ENCODE measurements at places on chromosomes 16 and 17.

- no peak for DNase-seq
Measured at GRCh38 chr17:45144199-45145034, 3.9 kb upstream of the HEXIM1 start.

DNA sequence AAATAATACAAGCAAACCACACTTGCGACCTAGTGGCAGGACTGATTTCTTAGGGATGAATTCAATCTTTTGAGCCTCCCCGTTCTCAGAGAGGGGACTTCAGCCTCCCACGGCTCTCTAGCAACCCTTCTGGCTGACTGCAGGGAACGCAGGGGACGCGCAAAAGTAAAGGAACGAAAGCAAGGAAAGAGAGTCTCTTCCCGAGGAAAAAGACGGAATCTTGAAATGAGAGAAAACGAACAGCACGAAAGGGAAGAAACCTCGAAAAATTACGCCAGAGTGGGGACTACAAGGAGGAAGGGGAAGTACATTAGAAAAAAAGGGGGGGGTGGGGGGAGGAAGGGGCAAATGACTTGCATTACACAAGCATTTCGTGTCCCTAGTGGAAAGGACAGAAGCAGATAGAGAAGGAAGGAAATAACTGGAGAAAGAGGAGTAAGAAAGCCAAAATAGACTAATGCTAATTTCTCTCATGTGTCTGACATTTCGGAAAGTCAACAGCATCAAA, 1.2 kb downstream of the GRB2 start:
- peak; percentile 57 for DNase-seq

DNA sequence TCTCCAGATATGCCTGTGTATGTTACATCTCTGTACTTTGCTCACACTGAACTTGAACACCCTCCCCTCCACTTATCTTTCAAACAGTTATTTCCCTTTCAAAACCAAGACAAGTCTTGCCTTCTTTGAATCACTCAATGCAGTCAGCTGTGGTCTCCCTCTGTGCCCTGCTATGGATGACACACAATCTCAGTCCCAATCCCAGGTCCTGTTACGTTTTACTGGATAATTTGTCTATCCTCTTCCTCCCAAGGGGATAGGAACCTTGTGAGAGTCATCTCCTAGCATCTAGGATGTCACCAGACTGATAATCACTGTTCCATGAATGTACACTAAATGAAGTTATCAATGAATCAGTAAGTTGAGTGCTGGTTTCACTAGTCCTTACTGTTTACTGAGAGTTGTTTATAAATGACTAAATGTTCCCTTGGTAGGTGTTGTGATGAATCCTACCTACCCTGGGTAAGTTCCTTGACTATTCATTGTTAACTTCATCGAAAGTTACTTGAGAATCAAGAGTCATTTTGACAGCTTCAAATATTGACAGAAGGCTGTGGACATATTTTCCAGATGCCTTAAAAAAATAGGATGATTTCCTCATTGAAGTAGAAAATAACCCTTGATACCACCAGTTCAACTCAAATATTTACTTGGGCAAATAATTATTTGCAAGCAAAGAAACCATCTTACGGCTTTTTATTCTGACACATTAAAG, 244.9 kb downstream of the PRKCA start:
- no peak for DNase-seq

DNA sequence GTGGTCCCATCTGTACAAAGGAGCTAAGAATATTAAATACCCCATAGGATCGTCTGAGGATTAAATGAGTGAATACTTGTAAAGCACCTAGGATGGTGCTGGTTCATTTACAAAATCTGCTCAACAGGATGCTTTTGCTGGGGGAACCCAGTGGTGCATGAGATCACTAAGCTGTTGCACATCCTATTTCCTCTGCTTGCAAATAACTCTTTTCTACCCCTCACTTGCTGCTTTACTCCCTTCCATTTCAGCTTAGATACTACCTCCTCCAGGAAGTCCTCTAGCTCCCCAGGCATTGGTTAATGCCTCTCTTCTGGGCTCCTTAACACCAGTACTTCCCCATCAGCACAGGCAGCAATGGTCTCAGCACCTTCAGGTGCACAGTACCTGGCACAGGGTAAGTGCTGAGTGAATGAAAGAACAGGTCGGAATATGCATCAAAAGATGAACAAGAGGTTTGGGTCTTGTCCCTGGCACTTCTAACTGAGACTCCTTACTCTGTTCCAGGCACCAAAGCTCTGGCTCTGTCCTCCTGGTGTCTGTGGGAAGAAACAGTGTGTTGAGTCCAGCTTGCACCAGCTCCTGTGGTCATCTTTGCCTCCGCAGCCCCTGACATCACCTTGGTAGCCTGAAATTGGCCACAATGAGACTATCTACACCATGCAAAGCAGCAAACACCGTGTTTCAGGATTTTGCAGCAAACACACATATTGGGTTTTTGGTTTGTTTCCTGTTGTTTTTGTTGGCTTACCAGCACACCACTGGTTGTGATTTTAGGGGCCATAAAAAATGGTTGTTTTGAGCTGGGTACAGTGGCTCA, 24.1 kb upstream of the IL21R start:
- DNase-seq, result no peak

DNA sequence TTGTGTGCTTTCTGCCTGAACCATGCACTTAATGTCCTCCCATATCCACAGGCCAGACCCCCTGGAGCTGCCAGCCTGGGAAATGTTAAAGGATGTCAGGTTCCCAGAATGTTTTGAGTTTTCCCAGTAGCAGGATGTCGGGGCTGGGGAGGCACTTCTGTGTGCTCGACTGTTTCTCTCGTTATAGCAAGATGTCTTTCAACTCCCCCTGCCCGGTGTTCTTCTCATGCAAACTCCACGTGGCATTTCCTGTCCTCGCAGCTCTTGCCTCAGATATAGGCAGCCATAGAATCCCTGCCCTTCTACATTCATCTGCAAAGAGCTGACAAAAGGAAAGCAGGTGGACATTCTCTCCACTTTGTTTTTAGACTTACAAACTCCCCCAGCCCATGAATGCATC, 457.2 kb upstream of the CDH11 start:
- no peak for DNase-seq

- no peak for DNase-seq
Measured at GRCh38 chr17:73643001-73643851, 1.0 kb downstream of the SDK2 start.

DNA sequence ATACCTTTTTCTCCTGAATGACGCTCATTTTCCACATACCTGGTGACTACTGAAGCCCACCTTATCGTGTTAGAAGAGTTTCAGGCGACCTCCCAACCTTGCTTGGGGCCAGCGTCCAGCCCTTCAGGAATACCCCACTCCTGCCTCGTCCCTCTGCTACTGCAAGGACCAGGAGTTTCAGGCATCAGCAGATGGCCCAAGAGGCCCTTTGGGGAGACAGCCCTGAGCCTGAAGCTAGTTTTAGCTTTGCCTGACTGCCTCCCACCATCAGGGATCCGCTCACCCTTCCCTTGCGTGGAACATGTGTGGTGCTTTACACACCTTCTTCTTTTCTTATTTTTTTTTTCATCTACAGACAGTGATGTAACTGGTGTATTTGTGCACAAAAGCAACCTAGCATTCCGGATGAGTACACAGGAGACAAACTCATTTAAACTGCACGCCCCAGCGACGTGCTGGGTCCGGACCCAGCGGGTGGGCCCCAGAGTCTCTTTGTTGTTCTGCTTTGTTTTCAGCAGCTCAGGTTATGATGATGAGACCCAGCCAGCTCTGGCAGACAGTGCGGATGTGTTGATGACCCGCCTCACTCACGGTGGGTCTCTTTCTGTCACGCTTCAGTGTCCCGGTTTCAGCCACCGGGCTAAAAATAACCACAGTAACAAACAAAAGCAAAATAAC, 242.4 kb downstream of the C16orf95 start:
- DNase-seq, result no peak

GRCh38 chr17:27560668-27561067, 70.3 kb upstream of the LGALS9 start:
- DNase-seq, result no peak

DNA sequence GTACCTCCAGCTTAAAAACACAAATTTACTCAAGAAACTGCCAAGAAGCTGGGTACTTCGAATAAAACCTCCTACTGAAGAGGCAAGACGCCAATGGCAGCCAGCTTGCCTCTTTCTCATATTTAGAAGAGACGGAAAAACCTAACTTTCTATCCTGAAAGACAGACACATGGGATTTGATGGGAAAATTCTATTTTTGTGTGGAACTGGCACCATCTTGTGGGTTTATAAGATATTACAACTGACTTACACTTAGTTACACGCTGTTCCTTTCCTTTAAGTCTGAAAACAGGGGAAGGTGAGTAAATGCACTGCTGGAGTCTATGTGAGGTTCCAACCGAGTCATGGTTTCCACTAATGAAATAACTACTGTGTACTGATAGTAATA, 10.3 kb downstream of the ZNF18 start:
- DNase-seq, result no peak

- no peak for DNase-seq
Measured at GRCh38 chr17:8089728-8090127, 2.2 kb upstream of the ALOX12B start.

DNA sequence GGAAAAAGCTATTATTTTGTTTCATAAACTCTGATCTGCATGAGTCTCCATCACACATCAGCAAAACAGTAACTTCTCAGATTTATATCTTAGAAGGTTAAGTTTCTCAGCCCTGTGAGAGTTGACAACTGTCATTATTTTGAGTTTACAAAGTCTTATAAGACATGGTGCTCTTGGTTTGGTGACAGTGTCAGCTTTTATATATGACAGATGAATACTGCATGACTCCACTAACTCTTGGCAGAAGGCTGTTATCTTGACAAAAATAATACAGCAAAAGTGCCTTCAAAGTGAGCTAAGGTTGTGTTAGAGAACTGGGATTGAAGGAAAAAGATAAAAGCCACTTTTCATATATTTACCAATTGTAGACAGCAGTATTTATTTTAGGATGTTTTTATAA, 528.4 kb upstream of the SOX9 start:
- DNase-seq, result no peak

- peak; percentile 84 for DNase-seq
Measured at GRCh38 chr17:49567871-49568694, 7.6 kb upstream of the NXPH3 start.

GRCh38 chr17:37838276-37838675, 85.9 kb upstream of the TBC1D3K start:
- no peak for DNase-seq

DNA sequence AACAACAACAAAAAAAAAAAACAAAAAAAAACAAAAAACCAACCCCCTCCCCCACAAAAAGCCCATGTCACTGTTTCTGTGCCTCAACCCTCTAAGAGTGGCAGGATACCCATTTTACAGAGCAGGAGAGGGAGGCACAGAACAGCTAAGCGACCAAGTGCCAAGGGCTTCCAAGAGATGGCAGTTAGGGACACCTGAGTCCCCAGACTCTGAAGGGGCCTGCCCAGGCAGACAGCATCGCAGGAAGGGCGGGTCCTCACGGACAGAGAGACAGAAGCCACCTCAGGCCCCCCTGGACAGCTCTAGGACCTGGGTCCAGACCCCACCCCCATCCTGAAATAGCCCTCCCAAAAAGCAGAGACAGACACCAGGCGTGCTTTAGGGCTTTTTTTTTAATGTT, 21.6 kb upstream of the CPSF4L start:
- no peak for DNase-seq

- DNase-seq, result no peak
Measured at GRCh38 chr16:58732545-58733247, 1.4 kb downstream of the GOT2 start.

GRCh38 chr17:7207120-7208001, 12.3 kb downstream of the DLG4 start:
- DNase-seq, result no peak

- no peak for DNase-seq
Measured at GRCh38 chr17:9343516-9343915, 232.1 kb downstream of the STX8 start.

- DNase-seq, result no peak
Measured at GRCh38 chr17:66987059-66987616, 22.6 kb downstream of the CACNG4 start.

- DNase-seq, result peak; percentile 72
Measured at GRCh38 chr16:9092282-9092977, 986 bp downstream of the HAPSTR1 start.

GRCh38 chr17:1256699-1257098, 13.5 kb upstream of the BHLHA9 start:
- DNase-seq, result no peak

DNA sequence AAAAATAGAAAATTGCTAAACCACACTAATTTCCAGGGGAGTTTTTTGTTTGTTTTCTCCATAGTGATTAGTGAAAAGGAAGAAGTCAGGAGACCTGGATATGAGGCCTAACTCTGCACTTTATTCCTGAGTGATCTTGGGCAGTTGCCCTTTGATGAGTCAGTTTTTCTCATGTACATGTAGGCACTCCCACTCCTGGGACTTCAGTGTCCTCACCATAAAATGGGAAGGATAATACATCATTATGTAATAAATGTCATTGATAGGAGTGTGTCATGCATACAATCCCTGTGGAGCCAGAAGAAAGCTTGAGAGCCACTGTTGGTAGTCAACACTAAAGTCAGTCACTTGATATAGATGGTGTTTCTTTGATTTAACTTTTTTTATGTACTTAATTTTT, 32.5 kb downstream of the WIPF2 start:
- DNase-seq, result no peak

DNA sequence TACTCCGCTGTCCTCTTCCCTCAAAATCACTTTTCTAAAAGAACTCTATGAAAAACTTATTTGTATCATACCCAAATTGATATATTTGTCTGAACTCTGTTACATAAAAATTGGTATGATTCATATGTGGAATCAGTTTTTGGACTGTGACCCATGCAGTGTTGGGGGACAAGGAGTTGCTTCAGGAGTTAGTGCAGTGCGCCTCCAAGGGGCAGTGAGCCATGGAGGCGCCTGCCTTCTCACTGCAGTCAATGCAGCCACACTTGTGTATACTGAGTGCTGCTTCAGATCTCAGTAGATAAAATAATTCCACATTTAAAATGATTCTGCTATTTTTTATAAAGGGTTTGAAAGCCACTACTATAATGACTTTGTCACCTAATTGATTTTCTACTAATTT, 32.5 kb downstream of the DGKE start:
- DNase-seq, result no peak

DNA sequence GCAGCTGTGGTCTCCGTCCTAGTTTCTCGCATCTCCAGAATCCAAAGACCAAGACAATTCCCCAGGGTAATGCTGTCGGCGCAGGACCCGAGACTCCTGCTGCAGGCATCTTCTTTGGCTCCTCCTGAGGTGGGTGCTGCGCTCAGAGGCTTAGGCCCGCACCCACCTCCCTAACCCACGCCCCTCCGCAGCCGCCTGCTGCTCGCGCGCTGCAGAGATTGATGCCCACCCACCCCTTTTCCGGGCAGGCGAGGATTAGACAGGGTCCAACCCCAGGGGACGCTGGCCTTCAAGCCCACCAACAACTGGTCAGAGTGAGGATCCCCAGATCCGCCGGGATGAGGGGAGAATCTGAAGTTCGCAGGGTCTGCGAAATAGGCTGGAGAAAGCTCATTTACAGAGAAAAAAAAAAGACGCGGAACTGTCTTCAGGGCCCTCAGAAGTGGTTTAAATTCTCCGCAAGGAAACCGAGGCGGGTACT, 27.9 kb downstream of the SLFN11 start:
- no peak for DNase-seq

All from activated naive CD4-positive, alpha-beta T cell treated with anti-CD3 and anti-CD28 coated beads, Interleukin-2, amount 50 U/mL, for 72 hours (primary cell).